ENCODE measurements at places on chromosomes 3 and 15. TPM values are rescaled to one million over a fixed set of nuclear protein-coding genes. Genes with fewer than 3 reads are reported as not detected.

DNA sequence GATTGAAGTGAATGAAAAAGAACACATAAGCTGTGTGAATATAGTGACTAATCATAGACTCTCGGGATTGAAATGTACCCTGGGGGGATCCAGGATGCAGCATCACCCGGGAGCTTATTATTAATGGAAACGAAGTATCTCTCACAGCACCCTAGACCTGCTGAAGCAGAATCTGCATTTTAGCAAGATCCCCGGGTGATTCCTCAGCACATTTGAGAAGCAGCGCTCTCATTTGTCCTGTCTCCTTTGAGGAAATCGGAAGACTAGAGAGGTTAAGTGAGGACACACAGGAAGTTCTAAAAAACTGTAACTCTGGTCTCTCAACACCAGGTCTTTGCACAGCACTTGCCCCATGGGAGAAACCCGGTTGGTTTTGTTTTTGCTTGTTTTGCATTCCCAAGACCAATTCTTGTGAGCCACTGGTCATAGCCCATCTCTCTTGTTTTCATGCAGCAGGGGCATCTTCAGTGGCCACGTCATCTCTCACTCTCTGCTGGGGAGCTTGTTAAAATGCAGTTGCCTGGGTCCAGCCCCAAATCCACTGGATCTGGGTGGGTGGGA is 30.2 kb downstream of the ZNF710 start:
- no peak for DNase-seq

DNA sequence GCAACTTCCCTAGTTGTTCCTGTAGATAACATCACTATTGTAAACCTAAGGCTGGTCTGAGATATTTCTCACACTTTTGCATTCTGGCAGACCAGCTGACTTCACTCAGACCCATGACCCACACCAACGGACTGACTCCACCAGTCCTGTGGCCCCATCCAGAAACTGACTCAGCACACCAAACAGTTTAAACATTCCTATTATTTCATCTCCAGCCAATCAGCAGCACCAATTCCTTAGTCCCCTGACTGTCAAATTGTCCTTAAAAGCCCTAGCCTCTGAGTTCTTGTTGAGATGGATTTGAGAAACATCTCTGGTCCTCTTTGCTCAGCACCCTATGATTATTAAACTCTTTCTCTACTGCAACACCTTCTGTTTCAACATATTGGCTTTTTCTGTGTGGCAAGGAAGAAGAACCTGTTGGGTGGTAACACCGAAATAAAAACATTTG is 12.2 kb upstream of the IDH2 start:
- no peak for DNase-seq

DNA sequence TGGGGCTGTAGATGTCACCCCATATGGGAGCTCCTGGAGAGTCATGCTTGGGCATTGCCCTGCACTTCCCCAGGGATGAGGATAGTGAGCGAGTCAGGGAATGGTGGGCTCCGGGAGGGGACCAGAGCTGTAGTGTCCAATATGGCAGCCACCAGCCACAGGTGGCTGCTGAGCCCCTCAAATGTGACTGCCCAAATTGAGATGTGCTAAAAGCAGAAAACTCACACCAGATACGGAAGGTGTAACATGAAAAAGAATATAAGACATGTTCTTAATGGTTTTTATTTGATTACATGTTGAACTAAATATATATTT is 31.7 kb downstream of the GRIP2 start:
- DNase-seq, result no peak

The SLC22A14 gene
- 0.37 TPM for polyA plus RNA-seq

DNA sequence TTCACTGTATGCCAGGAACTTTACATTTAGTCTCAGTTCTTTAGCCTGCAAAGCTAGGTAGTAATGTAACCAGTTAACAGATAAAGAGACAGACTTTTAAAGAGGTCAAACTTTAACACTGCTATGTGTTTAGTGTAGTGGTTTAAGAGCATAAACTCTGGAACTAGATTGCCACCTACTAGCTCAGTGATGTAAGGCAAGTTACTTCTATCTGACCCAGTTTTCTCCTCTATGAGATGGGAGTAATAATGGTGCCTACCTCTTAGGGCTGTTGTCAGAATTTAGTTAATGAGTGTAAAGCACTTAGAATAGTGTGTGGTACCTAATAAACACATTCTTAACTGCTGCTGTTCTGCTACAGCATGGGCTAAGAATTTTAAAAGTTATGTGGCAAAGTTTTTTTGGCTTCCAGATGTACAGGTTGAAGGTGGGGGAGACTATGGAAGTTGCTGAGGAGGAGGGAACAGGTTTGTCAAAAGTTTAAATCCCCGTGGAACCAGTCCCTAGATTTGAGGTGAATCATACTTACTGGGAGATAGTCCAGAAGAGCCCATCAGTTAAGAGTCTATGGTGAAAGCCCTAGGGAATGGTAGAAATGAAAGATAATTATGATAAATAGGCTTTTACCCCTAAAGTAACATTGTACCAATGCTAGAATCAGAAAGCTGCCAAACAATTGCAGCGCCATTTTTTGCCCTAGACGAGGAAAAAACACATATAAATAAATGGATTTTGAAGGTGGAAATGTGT is 13.9 kb downstream of the TSC22D2 start:
- no peak for DNase-seq
